Iris pigment epithelial cell (primary cell): ENCODE measurements at places on chromosomes 16 and 17.

DNA sequence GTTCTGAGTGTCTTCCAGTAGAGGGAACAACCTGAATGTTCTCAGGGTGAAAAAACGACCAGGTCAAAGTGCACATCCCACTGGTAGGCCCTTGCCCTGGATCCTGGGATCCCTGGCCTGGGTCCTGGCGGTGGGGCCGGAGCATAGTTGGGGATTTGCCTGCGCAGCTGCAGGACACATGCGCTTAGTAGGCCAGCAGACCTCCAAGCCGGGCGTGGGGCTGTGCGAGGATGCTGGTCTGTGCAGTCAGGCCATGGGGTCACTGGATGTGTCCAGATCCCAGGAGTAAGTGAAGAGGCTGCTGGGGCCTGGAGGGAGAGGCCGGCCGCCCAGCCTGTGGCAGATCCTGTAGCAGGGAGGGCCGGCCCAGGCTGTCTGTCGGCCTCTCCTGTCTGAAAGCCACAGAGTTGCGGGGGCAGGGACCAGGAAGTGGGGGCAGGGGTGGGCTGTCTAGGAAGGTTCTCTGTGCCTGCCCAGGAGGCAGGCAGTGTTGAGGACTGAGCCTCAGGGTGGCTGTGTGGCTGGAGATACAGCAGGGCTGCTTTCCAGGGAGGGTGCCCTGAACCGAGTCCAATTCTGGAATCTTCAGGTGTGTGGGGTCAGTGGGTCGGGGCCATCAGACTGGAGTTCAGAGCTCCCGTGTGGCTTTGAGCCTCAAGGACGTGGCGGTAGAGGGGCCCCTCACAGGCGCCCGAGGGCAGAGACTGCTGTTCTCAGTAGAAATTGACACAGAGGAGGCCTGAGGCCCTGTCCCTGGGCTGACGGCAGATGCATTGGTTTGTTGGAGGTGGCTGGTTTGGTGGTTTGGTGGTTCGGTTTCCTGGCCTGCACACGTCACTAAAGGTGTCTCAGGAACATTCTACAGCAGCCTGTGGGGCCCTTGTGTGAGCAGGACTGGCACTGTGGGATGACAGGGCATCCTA is 17.2 kb upstream of the NUDT16L1 start:
- no peak for DNase-seq

GRCh38 chr16:69188236-69188549 is 1.2 kb downstream of the SNTB2 start:
- no peak for DNase-seq

GRCh38 chr17:75308732-75309629 is 19.7 kb upstream of the SLC25A19 start:
- DNase-seq, result no peak

DNA sequence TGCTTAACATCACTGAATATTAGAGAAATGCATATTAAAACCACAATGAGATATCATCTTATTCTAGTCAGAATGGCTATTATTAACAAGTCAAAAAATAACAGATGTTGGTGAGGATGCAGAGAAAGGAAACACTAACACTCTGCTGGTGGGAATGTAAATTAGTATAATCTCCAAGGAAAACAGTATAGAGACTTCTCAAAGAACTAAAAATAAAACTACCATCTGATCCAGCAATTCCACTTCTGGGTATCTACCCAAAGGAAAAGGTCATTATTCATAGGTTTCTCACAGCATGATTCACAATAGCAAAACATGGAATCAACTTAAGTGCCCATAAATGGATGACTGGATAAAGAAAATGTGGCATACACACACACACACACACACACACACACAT is 166.4 kb downstream of the CEP112 start:
- DNase-seq, result peak; percentile 1

DNA sequence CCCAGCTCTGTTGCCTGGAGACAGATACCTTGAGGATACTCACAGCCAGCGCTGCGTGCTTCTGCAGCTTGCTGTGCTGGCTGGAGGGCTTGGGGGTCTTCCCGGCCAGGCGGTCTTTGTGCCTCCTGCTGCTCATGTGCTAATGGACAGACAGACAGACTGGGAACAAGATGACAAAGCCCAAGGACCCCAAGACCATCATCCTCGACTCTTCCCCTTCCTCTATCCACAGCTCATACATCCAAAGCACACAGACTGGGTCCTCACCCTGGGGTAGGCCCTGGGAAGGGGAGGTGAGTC is 7.7 kb downstream of the NKIRAS2 start:
- no peak for DNase-seq

DNA sequence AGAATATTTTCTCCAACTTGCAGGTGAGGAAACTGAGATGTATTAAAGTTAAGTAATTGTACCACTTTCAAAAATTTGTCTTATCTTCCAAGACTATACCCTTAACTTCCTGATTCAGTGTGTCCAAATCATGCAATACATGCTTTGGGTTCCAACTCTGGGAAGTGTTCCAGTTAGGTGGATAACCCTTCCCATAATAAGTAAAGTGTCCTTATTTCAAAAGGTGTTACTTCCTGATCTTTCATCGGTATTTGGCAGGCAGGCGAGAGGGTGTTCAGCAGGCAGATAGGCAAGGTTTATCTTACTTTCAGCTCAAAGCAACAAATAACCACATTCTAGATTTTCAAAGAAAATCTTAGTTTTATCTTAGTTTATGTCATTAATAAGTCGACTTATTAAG is 46.3 kb upstream of the ARHGAP44 start:
- DNase-seq, result no peak

- peak; percentile 67 for DNase-seq
Observed at GRCh38 chr17:57988301-57989250, 522 bp upstream of the VEZF1 start.

- no peak for DNase-seq
Observed at GRCh38 chr17:59277031-59277430, 54.4 kb upstream of the YPEL2 start.

- no peak for DNase-seq
Observed at GRCh38 chr16:50612849-50613198, 64.6 kb downstream of the NKD1 start.

DNA sequence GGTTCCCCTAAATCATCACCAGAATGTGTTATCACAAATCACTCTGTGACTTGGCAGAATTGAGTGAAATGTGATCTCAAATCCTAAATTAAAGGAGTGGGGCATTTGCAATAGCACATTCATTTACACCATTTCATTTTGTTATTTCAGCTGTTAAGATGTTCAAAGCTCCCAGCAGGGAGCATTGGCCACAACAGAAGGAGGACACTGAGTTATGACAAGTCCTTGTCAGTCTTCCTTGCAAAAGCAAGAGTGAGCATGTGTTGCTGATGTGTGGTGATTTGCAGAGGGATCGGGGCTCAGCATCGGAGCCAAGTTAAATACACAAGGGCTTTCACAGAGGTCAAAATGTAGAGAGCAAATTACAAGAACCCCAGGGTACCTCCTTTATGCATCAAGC is 372.2 kb upstream of the CDH5 start:
- DNase-seq, result no peak

DNA sequence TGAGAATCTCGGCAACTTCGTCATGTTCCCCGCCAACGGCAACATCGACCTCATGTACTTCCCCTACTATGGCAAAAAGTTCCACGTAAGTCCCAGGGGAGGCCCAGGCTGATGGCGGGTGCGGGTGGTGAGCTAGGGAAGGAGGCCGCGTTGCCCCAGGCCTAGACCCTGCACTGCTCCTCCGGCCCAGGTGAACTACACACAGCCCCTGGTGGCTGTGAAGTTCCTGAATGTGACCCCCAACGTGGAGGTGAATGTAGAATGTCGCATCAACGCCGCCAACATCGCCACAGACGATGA is 4.8 kb downstream of the ATP1B2 start:
- no peak for DNase-seq

DNA sequence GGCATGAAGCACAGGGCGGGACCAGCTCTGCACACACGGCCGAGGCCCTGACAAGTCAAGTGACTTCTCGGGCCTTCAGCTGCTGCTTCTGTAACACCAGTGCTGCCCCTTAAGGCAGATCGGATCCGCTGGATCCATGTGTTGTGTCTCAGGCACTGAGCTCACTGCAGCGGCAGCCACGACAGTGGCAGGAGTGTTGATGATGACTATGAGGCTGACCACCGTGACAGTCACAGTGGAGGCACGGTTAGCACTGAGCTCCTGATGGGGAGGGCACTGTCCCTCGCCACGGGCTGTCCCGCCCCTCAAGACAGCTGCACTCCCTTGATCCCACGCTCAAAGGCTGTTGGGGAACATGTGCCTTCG is 29.4 kb downstream of the PEMT start:
- DNase-seq, result no peak

GRCh38 chr16:58732545-58733247 is 1.4 kb downstream of the GOT2 start:
- peak; percentile 47 for DNase-seq

GRCh38 chr17:69809331-69809730 is 265.7 kb upstream of the KCNJ16 start:
- DNase-seq, result peak; percentile 71

GRCh38 chr17:28811651-28812090 is 30.9 kb downstream of the FAM222B start:
- peak; percentile 54 for DNase-seq

- DNase-seq, result no peak
Observed at GRCh38 chr17:17127730-17128291, 78.3 kb downstream of the PLD6 start.

GRCh38 chr16:77780378-77780837 is 8.0 kb upstream of the VAT1L start:
- DNase-seq, result peak; percentile 97

GRCh38 chr16:30948667-30949649 is at the start of gene ORAI3:
Gene ORAI3 (plus strand): TSS chr16:30949068. CDS start chr16:30949290, 222 bp downstream.
- peak; percentile 63 for DNase-seq

DNA sequence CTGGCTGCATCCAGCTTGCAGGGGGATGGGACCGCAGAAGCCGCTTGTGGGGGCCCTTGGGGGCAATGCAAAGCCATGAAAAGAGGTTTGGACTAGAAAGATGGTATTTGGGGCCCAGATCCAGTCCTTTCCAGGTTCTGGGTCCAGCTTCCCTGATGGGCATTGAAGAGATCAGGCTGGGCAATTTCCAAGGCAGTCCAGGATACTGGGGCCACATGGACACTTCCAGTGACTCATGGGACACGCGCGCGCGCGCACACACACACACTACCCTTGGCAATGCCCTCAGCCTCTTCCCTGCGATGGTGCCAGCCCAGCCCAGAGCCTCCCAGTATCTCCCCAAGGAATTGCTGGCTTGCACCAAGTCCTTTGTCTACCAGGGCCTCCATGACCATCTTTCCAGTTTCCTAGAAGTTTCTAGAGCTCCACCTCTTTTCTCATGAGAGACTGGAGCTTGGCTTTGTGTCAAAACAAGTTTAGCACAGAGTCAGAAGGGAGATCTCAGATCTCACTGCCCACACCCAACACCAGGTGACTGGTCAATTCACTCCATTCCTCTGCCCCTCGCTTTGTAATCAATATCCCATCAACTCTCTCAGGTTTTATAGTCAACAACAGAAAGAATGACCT is 44.3 kb downstream of the WNT3 start:
- DNase-seq, result no peak

DNA sequence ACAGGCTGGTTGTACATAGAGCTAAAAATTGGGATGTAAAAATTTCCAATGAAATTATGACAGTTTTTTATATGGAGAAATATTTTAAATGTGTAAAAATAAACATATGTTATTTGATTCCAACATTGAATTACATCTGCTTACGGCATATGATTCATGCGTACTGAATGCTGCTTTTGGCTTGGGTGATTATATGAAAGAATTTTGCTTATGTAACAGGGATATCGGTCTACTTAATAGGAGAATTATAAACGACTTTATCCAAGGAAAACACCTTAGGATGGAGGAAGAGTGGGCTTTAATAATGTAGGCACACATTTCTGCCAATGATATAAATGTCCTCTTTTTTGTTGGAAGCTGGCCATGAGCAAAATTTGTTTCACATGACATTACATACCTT is 197.3 kb upstream of the GOT2 start:
- peak; percentile 25 for DNase-seq

- no peak for DNase-seq
Observed at GRCh38 chr17:78475211-78475610, 96.8 kb downstream of the PGS1 start.

DNA sequence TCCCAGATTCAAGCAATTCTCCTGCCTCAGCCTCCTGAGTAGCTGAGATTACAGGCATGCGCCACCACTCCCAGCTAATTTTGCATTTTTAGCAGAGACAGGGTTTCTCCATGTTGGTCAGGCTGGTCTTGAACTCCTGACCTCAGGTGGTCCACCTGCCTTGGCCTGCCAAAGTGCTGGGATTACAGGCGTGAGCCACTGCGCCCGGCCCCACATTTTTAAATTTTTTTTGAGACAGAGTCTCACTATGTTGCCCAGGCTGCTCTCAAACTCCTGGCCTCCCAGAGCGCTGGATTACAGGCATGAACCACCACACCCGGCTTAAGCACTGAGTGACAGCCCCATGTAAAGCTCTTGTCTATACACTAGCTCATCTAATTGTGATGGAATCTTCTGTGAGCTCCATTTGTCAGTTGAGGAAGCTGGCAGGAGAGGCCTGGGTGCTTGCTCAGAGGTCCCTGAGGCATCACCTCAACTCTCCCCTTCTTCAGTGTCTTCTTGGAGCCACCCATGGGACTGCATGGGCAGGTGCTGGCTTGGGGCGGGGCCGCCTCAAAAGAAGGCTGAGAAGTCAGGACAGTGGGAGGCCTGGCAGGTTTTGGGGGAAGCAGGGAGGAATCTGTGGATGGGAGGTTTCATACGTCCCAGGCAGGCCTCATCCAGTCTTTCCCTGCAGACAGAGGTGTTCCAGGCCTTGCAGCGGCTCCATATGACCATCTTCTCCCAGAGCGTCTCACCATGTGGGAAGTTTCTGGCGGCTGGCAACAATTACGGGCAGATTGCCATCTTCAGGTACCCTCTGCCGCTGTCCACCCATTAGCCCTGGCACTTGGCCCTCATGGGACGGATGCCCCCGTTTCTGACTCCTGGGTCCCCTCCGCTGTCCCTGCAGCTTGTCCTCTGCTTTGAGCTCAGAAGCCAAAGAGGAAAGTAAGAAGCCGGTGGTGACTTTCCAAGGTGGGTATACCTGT is 1.5 kb downstream of the THOC6 start:
- DNase-seq, result no peak

- DNase-seq, result no peak
Observed at GRCh38 chr16:80447241-80447640, 93.6 kb upstream of the DYNLRB2 start.

DNA sequence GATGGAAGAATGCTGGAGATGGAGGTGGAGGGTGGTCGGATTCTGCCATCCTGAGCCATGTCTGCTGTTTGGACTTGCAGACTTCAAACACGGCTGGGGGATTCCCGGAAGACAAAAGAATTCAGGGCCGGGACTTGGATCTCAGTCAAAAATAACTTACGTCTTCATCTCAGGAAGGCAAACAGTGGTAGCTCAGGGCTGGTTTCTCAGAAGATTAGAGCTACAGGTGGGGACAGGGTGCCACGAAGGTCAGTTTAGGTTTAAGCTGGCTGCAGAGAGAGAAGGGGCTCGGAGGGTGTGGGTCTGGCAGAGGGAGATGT is 4.3 kb upstream of the RHBDL3 start:
- DNase-seq, result peak; percentile 38
